ENCODE measurements at places on chromosomes 1 and 21.

- DNase-seq = peak; percentile 48
Measured at GRCh38 chr1:225653463-225654276, 747 bp upstream of the ENAH start.

GRCh38 chr1:185788386-185788785 is 54.2 kb downstream of the HMCN1 start:
- no peak for DNase-seq

- DNase-seq = no peak
Measured at GRCh38 chr1:159941591-159942560, 3.5 kb downstream of the IGSF9 start.

- no peak for DNase-seq
Measured at GRCh38 chr1:225430301-225430700, 2.5 kb upstream of the LBR start.

DNA sequence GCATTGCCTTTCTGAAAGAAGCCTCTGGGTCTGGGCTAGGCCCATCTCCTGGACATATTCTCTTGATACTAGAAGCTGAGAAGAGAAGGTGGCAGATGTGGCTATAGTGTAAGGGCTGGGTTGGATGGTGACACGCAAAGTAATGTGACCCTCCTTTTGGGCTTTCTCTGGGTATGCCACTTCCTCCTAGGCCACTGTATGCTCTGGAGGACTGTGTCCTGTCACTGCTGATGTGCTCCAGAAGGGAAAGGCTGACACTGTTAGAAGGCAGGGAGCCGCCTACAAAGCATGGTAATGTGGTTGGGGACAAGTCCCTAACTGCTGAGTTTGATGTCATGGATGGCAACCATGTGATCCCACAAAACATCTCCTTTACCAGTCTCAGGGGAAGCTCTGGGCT is 112.1 kb downstream of the BCAR3 start:
- no peak for DNase-seq

DNA sequence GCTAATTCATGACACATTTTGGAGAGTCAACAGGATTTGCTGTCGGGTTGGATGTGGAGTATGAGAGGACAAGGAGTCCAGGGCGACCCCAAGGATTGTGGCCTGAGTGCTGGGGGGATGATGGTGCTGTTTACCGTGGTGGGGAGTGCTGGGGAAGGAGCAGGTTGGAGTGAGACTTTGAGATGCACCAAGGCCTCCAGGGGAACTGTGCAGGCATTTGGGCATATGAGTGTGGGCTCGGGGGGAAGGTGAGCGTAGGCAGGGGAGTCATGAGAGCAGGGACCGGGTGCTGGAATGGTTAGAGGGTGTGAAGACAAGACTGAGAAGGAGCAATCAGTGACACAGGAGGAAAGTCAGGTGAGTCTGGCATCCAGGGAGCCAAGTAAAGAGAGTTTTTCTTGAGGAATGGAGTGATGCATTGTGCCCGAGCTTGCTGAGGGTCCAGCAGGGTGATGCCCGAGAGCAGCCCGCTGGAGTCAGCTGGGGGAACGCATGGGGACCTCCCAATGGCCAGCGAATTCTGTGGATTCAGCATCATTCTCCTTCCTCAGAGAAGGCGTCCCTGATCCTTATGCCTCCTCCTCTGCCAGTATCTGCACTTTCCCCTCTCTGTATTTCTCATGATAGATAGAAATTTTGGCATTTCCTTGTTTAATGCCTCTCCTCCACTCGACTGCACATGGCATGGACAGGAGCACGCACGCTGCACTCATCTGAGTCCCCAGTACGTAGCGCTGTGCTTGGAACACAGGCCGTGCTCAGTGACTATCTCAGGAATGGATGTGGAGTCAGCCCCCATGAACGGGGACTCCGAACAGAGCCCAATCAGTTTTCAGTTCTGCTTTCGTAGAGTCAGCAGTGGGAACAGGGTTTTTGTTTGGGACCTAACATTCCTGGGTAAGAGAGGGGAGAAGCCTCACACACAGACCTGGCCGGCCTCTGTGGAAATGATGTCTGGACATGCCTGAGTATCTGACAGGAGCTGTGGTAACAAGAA is 52.1 kb upstream of the ETV3 start:
- DNase-seq = no peak

DNA sequence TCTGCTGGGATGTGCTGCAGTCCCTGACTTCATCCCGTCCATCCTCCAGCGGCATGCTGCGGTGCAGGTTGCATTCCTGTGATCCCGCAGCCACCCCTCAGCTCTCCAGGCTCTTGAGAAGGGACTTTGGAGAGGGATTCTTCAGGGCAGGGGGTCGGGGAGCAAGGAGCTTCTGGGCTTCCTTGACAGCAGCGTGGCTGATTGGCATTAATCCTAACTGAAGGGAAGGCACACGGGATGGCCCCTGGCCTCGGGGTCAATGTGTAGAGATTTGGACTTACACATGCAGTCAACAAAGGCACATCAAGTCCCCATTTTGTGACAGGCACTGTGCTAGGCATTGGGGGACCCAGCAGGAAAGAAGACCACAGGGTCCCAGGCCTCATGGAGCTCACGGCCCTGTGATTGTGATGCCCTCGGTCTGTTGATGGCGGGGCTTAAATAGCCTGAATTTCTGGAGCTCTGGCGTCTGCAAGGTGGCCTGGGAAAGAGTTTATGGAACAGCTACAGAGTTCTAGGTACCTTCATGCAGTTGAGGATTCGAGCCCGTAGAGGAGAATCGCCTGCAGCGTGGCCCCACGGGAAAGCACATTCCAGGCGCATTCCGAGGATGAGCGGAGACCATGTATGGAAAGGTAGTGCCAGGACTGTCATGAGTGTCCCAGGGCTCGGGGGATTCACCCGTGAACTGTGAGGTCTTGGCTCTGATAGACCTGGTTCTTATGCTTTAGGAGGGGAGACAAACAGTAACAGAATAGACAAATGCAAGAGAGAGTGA is 20.1 kb downstream of the PSEN2 start:
- DNase-seq = no peak

DNA sequence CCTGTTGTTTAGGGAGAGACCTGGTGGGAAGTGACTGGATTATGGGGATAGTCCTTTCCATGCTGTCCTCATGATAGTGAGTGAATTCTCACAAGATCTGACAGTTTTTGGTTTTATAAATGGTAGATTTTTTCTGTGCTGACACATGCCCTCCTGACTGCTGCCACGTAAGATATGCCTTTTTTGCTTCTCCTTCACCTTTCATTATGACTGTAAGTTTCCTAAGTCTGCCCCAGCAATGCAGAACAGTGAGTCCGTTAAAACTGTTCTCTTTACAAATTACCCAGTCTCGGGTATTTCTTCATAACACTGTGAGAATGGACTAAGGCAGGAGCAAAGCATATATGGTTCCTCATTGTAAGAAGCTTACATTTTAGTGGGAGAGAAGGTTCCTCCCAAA is 1727.2 kb downstream of the NCAM2 start:
- DNase-seq = no peak

Measured in kidney glomerular epithelial cell (primary cell).